Globus pallidus (tissue), 1 donor: ENCODE measurements at places on chromosomes 2 and 18.

DNA sequence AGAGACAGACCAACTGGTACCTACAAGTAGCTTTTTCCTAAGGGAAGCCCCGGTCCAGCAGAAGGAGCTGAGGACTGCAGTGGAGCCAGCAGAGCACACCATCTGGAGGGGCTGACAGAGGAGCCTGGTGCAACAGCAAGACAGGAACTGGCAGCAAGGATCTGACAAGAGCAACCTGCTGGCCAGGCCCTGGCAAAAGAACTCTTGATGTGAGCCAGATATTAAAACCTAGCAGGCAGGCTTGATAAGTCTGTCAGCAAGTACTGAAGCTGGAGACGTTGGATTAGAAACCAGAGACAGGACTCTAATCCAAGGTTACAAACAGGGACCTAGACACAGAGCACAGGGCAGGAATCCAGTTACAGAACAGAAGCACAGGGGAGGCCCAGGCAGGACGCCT lies 260.7 kb upstream of the MGAT5 start:
- DNase-seq, result no peak

DNA sequence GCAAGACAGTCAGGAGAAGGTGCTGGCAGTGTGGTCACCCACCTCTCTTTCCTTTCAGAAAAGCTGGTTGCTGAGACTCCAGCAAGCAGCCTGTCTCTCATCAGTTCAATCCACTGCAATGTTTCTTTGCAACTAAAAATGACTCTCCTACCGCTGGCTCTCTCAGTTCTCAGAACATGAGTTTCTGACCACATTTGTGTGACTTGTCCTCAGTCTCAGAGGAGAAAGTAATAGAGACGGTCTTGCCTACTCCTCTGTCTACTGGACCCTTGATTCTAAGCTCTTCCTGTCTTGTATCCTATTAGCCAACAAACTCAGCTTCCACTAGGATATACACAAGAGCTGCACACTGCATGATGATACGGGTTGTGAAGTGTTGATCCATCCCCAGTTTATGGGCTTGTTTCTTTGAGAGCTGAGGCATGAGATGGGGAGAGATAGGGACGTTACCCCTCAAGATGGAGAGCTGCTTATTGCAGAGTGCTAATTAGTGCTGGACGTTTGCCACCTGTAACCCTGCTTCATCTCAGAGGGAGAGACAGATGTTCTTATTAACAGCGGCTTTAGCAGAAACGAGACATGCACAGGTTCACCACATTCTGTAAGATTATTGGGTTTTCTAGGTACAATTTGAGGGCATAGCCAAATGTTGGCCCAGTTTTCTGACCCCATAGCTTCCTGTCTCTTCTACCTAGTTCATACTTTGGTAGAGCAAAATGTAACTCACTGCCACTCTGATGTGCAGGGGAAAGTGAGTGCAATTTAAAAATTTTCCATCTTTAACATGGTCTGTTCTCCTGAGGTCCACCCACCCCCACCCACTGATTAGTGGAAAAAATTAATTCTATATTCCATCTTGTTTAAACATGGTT lies 32.4 kb upstream of the YWHAQ start:
- DNase-seq, result no peak

DNA sequence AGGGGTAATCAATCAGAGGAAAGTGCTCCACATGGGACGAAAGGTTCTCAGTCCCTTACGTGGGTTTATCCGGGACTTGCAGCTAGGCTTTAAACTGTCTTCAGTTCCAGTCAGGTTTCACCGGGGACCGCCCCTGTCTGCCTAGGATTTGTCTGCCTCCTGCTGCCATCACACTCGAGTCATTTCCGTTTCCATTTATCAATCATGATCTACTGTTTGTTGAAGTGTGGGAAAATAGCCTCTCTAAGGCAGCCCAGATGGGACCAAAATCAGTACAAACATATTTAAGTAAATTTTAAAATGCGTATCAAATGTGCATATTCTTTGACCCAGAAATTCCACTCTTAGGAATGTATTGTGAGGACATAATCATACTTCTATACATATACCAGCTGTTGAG lies 10.5 kb downstream of the TRAPPC12 start:
- DNase-seq, result no peak

DNA sequence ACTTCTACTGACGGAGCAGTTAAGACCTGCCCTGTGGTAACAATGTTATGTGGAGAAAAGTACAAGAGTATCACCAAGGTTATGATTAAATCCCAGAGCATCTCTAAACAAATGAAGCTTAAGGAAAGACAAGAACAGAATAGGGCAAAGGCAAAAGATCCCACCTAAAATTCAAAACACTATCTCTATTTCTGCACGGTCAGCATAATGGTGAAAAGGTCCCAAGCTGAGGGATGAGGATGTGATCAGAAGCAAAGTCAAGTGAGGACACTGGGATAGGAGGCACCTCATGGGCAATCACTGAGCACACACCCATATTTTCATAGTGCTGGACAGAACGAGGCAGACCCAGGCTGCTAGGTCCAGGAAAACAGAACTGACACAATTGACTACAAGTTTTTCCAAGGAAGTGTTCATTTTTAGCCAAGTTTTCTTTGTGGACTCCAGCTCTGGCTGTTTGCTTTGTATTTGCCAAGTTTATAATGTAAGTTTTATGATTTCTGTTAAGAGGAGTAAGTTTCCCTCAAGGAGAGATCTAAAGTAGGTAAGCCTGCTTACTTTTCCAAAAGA lies 77.8 kb downstream of the NCKAP5 start:
- no peak for DNase-seq

GRCh38 chr2:70123051-70123828 lies 36.0 kb downstream of the PCBP1 start:
- DNase-seq, result no peak

DNA sequence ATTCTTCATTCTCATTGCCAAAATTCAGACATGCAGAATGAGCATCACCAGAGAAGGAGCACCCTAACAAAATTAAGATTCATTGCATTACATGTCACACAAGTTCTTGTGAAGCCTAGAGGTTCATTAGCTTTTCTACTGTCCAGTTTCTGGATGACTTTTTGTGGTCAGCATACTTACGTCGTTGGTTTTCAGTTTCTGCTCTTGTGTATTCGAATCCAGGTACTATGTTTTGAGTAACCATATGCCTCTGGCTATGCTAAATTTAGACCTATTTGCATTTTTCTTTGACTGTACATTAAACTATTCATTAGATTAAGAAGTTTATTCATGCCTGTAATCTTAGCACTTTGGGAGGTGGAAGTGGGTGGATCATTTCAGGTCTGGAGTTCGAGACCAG lies 251.3 kb downstream of the PARD3B start:
- DNase-seq, result no peak

DNA sequence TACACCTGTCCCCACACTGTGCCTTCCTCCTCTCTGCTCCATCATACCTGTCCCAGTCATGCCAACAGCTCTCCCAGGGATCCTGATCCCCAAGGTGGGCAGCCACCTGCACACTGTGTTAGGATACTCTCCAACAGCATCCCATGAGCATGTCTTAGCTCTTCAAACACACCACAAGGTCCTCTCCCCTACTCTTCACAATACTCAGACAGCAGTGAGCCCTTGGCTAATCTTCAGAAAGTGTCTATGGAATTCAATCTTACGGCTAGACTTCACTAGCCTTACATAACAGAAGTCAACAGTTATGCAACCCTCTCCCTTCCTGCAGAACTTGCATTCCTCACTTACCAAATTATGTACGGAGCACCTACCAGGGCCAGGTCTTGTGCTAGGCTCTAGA lies 79.9 kb downstream of the MYO5B start:
- no peak for DNase-seq

DNA sequence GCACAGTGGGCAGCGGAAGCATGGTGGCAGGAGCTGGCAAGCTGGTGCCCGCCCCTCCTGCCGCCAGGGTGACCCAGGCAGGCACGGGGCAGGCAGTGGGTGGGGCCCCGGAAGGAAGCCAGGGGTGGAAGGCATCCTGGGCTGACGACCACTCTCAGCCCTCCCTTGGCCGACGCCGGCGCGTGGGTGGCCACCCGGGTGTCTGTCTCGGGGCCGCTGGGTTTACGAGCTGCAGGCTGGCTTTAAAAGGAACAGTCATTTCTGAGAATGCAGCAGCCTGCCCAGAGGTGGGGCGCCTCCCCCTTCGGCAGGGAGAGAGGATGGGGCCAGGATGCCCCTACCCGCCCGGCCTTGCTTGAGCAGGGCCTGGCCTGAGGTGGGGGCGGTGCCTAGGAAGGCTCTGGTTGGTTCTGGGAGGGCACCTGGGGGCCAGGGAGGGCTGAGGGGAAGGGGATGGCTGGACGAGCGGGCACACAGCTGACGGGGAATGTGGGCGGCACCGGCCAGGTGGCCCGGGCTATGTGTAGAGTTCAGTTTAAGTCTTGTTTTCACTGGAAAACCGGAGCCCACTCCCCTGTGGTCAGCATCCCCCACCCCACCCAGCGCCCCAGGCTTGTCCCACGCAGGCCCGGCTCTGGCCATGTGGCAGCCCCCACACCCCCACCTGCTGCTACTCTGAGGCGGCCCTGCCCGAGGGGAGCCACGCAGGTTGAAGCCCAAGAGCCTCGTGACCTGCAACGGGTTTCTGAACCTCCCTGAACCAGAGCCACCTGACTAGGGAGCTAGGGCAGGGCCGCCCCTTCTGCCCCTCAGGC lies 6.3 kb downstream of the BOK start:
- DNase-seq, result no peak

DNA sequence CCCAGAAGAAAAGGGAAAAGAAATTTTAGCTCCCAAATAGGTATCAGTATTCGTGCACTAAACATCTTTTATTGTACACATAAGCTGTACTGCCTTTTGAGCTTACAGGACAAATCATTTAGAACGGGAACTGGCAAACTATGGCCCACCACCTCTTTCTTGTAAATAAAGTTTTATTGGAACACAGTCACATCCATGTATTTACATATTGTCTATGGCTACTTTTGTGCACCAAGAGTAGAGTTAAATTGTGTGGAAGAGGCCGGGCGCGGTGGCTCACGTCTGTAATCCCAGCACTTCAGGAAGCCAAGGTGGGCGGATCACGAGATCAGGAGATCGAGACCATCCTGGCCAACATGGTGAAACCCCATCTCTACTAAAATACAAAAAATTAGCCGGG lies 5.7 kb downstream of the TM4SF20 start:
- no peak for DNase-seq

DNA sequence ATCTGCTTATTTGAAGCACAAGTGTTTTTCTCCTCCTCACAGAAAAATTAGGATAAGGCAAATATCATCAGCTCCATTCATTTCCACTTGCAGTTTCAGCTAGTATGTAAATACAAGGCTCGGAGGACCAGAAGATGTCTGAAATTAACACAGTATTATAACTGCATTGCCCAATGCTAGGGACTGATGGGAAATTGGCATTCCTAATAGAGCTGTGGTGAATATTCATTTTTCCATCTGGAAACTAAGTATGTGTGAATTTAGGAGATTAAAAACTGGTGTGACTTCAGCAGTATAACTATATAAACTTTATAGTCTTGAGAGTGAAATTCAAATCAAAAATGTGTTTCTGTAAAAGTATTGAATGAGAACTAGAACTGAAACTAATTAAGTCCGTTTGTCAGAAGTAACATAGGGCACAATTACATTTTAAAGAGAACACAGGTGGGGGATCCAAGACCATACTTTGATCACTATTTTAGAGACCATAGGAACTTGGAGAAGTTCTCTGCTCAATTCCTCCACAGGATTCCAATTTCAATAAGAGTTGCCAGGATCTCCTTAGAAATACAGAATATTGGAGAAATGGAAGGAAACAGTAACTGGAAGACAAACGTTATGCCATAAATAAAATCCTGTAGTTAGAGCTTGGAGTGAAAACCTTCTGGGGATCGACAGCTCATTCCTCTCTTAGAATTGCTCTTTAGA lies 12.1 kb upstream of the ITGA6 start:
- no peak for DNase-seq

DNA sequence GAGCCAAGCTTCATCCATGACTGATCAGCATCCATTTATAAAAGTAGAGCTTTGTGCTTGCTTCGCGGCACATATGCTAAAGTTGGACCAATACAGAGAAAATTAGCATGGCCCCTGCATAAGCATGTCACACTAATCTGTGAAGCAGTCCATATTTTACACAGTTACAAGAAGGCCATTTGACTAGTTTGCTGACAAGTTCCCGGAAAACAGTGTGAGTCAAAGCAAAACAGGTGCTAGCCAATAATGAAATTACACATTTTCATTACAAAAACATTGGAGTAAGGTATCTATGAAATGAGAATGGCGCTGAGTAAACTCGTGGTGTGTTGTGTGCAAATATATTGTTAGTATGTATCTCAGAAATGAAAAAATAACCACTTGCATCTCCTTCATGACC lies 4.7 kb downstream of the ANKRD62 start:
- DNase-seq, result no peak

- no peak for DNase-seq
Measured at GRCh38 chr2:164522561-164522981, 98.7 kb downstream of the GRB14 start.

DNA sequence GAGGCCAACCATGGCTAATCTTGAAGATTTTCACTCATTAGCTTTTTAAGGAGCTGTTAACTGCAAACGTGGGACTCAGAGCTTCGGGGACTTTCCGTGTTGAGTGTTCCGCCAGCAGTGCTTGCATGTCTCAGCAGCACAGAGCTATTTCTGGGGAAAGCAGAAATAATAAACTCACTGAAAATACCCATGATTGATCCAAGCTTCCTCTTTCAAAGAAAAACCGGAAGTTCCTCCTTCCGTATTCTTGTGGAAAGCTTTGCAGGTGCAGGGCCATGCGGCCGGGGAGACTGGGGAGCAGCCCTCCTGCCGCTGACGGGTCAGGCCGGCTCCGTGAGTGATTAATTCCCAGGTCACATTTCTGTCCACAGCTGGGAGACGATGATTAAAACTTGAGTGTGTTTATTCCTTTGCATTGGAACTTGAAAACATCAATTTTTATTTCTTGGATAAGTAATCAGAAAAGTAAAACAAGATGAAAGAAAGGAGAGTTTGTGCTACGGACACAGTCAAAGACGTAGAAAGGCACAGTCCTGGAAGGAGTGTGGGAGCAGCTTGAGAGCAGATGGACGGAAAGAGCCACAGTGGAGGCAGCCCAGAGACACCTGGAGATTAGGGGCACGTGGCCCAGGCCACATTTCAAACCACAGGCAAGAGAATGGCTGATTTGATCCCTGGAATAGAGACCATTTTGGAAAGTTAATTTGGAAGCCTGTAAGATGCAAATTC lies 54.2 kb upstream of the CTDP1 start:
- peak; percentile 54 for DNase-seq

GRCh38 chr2:234420408-234420807 lies 76.5 kb downstream of the ARL4C start:
- no peak for DNase-seq

DNA sequence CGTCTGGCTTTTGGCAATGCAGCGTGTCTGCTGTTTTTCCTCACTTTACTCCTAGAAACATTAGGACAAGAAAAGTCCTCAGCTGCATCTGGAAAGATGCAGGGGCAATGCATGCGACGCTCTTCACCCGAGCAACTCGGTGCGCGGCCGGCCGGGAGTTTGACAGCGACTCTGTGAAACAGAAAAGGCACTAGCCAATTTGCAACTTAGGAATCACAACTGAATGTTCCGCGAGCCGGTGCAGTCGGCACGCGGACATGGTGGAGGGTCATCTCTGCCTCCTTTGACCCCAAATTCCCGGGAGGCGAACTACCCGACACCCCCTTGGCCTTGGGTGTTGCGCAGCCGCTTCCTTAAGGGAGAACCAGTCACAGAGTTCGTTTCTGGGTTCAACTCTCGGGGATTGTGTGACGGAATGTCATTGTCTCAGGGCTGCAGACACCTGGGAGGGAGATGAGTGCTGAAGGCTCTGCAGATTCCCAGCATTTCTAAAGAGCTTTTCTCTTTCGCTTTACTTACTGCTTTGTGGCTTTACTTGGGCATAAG lies 9.8 kb downstream of the NR4A2 start:
- DNase-seq, result no peak
